ENCODE measurements at places on chromosomes 7 and 10.

DNA sequence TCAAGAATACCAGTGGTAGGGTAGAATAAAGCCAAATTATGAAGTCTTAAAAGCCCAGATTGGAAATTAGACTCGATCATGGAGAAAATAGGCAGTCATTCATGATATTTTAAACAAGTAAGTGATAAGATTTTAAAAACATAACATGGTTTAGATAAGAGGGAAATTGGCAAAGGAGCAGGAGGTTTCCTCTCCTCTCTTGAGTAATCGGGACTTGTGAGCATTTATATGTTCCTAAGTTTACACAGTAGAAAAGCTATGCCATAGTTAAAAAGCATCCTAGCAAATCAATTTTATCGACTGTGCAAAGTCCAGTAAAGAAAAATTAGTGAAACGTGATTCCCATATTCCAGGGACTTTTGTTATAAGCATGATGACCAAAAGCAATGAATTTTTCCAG is 313.2 kb downstream of the AHR start:
- no peak for DNase-seq

GRCh38 chr7:159144758-159145489 is at the start of gene VIPR2:
VIPR2 (minus strand) TSS chr7:159144867; CDS start chr7:159144771, 96 bp downstream.
- DNase-seq, result no peak

DNA sequence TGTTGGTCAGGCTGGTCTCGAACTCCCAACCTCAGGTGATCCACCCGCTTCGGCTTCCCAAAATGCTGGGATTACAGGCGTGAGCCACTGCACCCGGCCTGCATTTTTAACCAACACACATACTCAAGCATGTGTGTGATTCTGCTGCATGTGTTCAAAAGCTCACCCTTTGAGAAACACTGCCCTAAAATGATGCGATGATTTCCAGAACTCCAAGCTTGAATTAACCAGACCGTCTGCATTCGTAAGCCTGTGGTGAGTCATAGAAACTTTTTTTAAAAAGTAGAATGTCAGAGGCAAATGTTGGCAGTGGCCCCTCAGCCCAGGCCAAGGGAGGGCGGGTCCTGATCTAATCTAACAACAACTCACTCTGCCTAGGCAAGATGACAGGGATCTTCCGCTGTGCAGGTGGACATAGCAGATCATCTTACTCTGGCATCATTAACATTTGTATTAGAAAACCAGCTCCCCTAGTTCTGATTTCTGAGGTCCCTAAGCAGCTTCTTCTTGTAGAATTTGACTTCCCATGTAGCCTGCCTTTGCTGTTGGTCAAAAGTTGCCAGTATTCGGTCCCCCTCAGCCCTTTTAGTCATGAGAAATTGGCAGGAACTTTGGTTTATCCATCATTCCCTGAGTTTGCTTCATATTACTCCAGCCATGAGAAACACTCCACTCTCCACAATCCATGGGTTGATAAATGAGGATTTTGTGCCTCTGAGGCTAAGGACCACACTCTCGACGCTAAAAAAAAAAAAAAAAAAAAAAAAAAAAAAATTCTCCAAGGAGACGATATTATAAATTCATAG is 190.4 kb downstream of the SKIDA1 start:
- DNase-seq, result no peak

GRCh38 chr10:50556237-50557120 is 67.3 kb downstream of the SGMS1 start:
- DNase-seq, result no peak

- no peak for DNase-seq
Measured at GRCh38 chr7:49660170-49660783, 113.2 kb upstream of the VWC2 start.

DNA sequence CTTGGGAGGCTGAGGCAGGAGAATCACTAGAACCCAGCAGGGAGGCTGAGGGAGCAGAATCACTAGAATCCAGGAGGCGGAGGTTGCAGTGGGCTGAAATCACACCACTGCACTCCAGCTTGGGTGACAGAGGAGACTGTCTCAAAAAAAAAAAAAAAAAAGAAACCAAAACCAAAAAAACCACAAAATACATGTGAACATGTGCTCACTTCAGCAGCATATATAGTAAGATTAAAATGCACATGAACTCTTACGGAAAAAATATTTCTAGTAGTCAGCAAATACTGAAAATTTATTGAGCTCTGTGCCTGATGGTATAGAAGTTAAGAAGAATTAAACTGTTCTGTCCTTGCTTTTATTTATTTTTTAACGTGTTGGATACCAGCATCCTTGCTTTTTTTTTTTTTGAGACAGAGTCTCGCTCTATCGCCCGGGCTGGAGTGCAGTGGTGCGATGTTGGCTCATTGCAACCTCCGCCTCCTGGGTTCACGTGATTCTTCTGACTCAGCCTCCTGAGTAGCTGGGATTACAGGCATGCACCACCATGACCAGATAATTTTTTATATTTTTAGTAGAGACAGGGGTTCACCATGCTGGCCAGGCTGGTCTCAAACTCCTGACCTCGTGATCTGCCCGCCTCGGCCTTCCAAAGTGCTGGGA is 9.6 kb upstream of the ZNF487 start:
- DNase-seq, result no peak

- no peak for DNase-seq
Measured at GRCh38 chr10:113957013-113957412, 86.7 kb upstream of the ADRB1 start.

GRCh38 chr10:20033476-20033875 is 217.2 kb downstream of the PLXDC2 start:
- no peak for DNase-seq

DNA sequence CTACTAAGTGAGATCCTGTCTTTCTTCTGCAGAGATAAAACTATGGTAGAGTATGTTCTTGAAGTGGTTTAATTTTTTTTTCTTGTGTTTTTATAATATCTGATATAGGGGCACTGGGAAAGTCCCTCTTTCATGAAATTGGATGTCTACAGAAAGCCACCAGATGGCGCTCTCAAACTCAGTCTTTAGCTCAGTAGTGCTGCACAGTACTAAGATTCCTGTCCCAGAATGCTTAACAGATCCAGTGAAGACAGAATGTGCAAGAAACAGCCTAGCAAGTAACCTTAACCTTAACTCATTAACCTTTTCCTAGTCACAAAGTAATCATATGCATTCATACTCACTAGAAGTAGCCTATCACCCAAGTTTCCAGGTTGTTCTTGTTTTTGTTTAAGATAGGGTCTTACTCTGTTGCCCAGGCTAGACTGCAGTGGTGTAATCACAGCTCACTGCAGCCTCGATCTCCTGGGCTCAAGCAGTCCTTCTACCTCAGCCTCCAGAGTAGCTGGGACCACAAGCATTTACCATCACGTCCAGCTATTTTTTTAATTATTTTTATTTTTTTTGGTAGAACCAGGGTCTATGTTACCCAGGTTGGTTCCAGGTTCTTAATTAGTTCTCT is 56.7 kb downstream of the IDE start:
- DNase-seq, result peak; percentile 56

GRCh38 chr7:2099048-2099957 is 133.4 kb downstream of the MAD1L1 start:
- DNase-seq, result no peak

- DNase-seq, result peak; percentile 26
Measured at GRCh38 chr10:36504758-36505157, 620.6 kb upstream of the ANKRD30A start.

DNA sequence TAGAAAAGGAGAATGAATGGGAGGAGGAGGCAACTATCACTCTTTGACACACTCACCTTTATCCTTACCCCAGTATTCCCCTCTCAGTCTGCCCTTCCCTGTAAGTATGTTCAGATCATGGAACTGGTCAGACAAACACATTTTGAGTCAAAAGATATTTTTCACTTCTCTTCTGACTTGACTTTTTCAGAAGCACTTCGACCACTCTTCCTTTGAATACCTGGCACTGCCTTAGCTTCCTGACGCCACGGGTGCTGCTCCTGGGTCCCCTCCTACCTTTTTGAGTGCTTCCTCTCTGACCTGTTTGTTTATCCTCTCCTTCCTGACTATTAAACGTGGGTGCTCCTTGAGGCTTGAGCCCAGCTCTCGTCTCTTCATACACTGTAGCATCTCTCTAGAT is 19.8 kb upstream of the C10orf67 start:
- DNase-seq, result no peak

GRCh38 chr7:158237672-158238335 is 349.8 kb downstream of the PTPRN2 start:
- DNase-seq, result peak; percentile 83

GRCh38 chr10:36592964-36593363 is 532.4 kb upstream of the ANKRD30A start:
- no peak for DNase-seq

GRCh38 chr7:132705146-132705545 is 128.9 kb upstream of the PLXNA4 start:
- no peak for DNase-seq

DNA sequence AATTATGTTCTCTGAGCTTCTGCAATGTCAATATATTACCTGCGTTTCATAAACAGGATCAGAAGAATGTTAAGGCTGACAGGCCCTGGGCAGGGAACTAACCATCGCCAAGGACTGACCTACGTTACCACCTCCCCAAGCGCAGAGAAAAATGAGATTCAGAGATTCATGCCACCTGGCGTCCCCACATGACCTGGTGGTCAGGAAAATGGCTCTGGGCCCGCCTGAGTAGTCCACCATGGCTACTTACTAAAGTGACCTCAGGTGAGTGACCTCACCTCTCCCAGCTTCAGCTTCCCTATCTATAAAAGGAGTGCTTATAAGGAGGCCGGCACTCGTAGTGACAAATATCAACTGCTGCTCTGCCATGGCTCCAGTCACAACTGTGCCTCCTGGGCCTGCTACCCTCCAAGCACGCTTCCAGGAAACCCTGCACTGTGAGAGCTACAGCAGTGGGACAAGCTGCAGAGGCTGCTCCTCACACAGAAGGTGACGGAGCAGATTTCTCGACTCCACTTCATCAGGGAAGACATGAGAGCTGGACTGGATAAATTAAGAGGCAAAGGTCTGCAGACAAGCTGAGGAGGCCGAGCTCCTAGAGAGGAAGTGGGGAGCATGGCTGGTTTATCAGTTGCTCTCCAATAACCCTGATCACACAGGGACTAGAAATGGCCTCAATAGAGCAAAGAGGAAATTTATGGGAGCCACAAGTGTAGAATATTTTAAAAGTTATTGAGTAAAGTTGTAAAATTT is 103.0 kb downstream of the RNF216 start:
- DNase-seq, result no peak

- DNase-seq, result no peak
Measured at GRCh38 chr7:3951316-3952055, 650.4 kb downstream of the SDK1 start.

- no peak for DNase-seq
Measured at GRCh38 chr10:87507879-87508483, 3.3 kb downstream of the MINPP1 start.

GRCh38 chr7:155848691-155849669 is 36.7 kb upstream of the SHH start:
- DNase-seq, result no peak

DNA sequence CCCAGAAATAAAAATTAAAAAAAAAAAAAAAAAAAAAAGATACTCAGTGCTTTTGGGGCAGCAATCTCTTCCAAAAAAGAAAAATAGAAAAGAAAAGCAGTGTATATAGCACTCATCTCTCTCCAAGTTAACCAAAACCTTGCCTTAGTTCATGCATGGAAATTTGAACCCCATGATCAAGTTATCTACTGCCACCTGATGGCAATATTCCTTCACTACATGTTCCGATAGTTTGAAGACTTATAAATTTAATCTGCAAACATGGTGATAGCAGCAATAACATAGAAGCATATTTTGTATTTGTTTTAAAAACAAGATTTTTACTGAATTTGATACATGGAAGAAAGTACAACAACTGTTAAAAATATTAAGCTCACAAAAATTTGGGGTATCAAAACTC is 48.6 kb upstream of the SLIT1 start:
- DNase-seq, result peak; percentile 0

- no peak for DNase-seq
Measured at GRCh38 chr10:117519879-117520278, 22.7 kb upstream of the EMX2 start.

DNA sequence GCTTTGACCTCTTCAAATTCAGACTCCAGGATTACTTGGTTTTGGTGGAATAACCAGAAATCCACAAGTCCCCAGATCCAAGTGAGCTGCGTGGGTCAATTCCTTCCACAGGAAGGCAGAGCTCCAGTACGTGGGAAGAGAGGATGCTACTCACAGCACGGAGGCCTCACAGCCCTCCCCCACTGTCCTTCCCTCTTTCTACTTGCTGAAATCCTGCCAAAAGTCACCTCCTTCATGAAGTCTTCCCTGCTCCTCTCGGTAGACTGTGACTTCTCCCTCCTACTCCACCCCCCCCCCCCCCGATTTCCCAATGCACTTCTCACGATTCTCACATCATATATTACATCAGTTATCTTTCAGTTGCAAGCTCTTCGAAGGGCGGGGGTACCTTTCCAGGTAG is 12.3 kb downstream of the CAMK2G start:
- DNase-seq, result no peak

DNA sequence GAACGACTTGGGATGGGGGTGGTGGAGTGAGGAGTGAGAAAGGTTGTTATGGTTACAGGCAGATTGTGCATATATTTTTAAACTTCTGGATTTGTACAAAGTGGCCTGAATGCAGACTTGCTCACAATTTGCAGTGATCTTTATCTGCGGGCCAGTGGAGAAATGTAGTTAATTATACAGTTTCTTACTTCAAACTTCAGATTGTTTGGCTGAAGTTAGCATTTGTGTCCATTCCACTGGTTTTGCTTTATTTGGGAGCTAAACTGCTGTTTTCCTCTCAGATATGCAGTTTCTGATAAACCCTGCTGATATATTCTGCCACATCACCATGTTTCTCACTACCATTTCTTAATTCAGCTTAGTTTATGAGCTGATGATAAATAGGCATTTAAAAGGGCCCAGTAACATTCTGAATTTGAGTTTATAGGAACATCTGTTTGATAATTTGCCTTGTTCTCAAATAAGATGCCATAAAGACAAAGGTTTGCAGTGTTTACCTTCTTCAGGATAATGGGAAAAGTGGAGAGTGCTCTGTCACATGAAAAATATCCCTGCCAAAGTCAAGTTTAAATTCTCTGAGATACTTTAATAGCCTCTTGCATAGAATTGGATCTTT is 170.1 kb downstream of the ST7 start:
- no peak for DNase-seq
